Fibroblast of skin of scalp (primary cell): ENCODE measurements at places on chromosomes 4 and X.

DNA sequence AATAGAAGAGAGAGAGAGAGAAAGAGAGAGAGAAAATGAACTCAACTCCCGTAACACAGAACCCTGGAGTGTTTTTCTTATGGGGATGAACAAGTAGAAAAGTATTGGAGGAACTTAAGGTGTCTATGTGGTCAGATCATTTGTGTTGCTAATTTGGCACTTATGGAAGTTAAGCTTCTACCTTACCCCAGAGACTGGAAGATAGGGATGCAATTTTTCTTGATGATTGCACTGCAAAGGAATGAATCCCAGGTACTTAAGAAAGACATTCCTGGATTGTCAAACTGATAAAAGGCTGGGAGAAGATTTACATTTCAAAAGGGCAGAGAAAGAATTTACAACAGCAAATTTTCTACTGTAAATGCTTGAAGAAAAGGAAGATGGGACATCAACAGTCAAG lies 57.2 kb downstream of the MAP9 start:
- DNase-seq: no peak

- no peak for DNase-seq
Observed at GRCh38 chr4:6963139-6963611, 53.5 kb downstream of the TBC1D14 start.

DNA sequence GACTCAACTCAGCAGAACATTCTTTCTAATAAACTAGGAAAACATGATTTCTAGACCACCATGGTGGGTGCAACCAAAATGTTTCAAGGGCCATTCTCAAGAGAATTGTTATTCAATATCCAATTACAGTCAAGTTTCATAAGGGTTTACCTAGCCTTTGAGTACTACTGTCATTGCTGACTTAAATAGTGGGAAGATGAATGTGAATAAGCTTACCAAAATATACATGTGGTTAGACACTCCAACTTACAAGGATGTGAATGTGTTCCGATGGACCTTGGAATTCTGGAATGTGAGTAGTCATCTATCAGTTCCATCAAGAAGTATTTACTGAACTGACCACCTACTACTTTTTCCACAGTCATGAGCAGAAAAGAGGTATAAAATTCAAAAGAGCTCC lies 16.9 kb downstream of the SH3RF1 start:
- DNase-seq: peak; percentile 94

DNA sequence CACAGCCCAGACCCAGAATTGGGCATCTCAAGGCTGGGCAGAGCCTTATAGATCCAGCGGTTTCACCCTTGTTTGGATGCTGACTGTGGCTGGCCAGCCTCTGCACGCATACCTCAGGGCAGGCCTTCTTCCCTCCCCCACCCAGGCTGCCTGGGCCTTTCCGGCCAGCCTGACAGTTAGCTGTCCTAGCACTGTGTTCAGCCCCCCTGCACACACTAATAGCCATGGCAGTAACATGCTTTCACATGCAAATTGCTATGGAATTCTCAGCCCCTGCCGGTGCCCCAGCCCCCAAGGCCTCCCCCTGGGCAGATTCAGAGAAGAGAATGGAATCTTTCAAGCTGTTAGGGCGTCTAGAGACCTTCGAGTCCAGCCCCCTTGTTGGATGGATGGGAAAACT lies 17.7 kb downstream of the EFNB1 start:
- peak; percentile 42 for DNase-seq

DNA sequence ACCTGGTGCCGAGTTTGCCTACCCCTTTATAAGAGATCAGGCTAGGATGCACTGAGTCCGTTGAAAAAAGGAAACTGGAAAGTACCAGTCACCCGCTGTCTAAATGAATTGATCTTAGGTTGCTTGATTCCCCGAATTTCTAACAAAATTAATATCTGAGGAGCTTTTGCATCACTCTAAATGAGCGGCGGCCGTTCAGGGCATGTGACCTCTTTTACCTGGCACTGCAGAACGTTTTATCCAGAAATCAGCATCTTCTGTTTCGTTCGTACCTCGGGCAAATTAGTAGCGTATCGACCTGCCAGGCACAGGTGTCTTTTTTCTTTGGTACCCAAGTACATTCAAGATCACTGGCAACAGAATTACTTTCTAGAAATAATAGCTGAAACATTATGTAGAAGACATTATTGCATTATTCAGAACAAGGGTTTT lies 876 bp downstream of the KLHL2 start:
- no peak for DNase-seq

DNA sequence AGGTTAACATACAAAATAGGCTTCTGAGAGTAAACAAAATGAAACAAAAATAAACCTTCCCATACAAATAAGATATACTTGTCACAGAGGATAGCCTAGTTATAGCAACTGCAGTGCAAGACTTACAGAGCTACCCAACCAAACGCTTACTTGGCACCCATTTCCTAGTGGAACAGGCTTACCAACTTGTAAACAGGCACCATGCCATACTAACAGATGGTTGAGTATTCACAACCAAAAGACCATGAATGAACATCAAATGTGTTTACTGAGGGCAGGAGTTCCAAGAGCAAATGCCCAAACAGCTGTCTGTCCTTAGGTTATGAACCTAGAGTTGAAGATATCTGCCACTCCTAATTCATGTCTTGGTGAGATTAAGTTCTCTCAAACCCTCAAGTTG lies 2629.2 kb downstream of the PCDH7 start:
- no peak for DNase-seq
